Omental fat pad (tissue), 4 donors: ENCODE measurements at places on chromosomes 4 and X. TPM values are rescaled to one million over a fixed set of nuclear protein-coding genes. Genes with fewer than 3 reads are reported as not detected.

- DNase-seq, result no peak
Measured at GRCh38 chrX:120790118-120790517, 85.5 kb downstream of the CT47B1 start.

XAGE5 gene
- not detected for total RNA-seq

GRCh38 chr4:185920171-185920570 is 108.2 kb upstream of the SORBS2 start:
- no peak for DNase-seq

- no peak for DNase-seq
Measured at GRCh38 chr4:105671301-105671700, 37.2 kb downstream of the INTS12 start.

SLITRK4 gene
- total RNA-seq, result 4.6 TPM

DNA sequence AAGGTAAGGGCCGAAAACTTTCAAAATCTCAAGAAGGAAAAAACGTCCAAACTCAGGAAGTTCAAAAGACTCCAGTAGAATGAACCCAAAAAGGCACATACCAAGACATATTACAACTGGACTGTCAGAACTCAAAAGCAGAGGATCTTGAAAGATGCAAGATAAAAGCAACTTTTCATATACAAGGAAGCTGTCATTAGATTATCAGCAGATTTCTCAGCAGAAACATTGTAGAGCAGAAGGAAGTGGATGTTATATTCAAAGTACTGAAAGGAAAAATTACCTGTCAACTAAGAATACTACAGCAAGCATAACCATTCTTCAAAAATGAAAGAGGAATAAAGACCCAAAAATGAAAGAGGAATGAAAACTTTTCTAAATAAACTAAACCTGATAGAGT is 224.9 kb downstream of the FAT4 start:
- DNase-seq, result no peak

- no peak for DNase-seq
Measured at GRCh38 chr4:165967486-165967885, 94.4 kb downstream of the TLL1 start.
